ENCODE measurements at places on chromosomes 1 and 21. TPM values are rescaled to one million over a fixed set of nuclear protein-coding genes. Genes with fewer than 3 reads are reported as not detected.

The BEST4 gene
- not detected for total RNA-seq

The DCST2 gene
- total RNA-seq = 0.64 TPM

The ATP1A4 gene
- total RNA-seq = not detected

GRCh38 chr21:30793581-30794314 is 19.3 kb downstream of the KRTAP8-1 start:
- no peak for DNase-seq

DNA sequence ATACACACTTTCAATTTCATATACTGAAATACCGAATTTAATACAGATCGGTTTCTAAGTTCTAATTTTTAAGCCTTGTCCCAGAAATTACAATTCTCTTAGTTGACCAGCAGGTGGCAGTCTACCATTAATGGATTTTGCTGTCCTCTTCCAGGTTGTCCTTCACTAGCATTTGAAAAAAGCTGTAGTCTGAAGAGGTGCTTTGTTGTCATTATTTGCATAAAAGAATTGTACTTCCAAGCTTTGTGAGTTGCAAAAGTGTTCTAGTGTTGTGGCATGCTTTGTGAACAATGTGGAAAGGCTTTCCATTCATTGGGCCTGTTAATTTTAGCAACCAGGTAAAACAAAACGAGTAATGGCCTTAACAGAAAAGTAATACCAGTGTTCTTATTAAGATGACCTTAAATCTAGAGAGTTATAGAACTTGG is 193.6 kb downstream of the RPS6KC1 start:
- no peak for DNase-seq

DNA sequence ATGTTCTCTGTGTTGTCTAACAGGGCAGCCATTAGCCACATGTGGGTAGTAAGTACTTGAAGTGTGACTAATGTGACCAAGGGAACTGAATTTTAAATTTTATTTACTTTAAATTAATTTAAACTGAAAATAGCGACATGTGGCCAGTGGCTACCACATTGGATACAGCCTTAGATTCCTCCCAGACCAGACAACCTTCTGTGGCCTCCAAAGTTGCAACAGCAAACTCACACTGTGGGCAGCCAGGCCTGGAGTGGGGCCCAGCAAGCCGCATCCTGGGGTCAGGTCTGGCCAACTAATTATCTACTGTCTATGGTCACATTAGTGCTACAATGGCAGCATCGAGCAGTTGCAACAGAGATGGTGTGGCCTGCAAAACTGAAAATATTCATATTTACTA is 11.7 kb downstream of the EIF2D start:
- no peak for DNase-seq

GRCh38 chr1:29120947-29121485 is 2.7 kb downstream of the TMEM200B start:
- DNase-seq = no peak

- no peak for DNase-seq
Observed at GRCh38 chr1:168301664-168302320, 21.1 kb downstream of the TBX19 start.

- DNase-seq = no peak
Observed at GRCh38 chr1:226549094-226549936, 751 bp downstream of the STUM start.

- DNase-seq = no peak
Observed at GRCh38 chr1:64323054-64323453, 119.6 kb downstream of the UBE2U start.

All from ascending aorta (tissue), 2 donors.